ENCODE measurements at places on chromosomes 5 and 9. TPM values are rescaled to one million over a fixed set of nuclear protein-coding genes. Genes with fewer than 3 reads are reported as not detected.

DNA sequence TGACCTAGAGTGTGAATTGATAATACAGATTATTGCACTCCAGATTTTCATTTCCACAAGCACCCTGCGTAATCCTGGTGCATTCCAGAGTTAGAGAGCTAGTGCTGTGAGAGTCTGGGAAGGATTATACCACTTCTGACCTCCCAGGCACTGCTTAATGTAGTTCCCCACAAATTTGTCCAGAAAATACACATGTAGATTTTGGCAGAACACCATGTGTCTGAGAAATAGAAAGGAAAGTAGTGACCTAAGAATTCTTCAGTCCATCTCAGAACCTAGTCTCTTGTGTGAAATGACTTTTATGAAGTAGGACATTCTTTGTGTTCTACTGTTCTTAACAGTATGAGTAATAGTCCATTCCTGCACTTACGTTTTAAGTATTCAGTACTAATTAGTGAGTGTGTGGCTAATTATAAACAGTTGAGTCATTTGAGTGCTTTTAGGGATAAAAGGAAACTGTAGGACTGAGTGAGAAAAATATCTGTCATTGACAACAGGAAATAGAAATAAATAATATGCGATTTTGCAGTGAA lies 27.8 kb upstream of the PTPDC1 start:
- no peak for DNase-seq

GRCh38 chr9:87677776-87678587 lies 47.9 kb upstream of the CTSL start:
- DNase-seq, result no peak

DNA sequence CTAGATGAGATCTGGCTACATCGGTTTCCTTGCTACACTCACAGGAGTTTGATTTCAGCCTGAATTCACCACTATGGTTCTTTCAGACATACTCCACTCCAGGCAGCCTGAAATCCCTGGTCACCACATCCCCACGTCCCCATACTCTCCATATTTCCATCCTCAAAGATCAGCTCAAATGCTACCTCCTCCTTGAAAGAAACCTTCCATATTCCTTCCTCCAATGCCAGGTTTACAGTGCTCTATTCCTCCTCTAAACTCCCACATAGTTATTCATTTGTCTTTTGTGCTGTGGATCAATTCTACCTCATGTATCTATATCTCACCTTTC lies 151.7 kb downstream of the GLIS3 start:
- DNase-seq, result no peak

DNA sequence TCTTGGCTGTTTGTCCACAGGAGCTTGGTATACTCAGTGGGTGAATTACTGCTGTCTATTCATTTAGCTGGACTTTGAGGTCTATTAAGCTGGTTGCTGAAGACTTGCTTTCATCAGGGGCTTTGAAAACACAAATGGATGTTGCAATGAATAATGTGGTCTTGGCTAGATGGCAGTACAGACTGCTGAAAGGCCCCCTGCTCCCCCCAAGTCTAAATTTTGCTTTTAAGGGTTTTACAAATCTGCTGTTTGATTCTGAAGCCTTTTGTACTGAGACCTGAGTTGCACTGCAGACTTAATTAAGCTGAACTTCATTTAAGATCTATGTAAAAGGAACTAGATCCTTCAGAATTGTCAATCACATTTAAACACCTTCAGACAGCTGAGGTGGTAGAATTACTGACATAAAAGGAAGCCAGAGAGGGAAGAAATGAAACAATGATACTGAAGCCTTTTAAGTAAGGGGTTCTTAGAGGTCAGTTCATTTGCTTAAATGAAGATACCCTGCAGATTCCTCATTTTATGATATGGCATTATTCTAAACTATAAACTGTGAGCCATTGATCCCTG lies 37.3 kb downstream of the KCTD16 start:
- DNase-seq, result no peak

- peak; percentile 82 for DNase-seq
Observed at GRCh38 chr5:126525630-126526245, 69.3 kb downstream of the ALDH7A1 start.

GRCh38 chr9:123407217-123407851 lies 51.3 kb downstream of the CRB2 start:
- peak; percentile 13 for DNase-seq

DNA sequence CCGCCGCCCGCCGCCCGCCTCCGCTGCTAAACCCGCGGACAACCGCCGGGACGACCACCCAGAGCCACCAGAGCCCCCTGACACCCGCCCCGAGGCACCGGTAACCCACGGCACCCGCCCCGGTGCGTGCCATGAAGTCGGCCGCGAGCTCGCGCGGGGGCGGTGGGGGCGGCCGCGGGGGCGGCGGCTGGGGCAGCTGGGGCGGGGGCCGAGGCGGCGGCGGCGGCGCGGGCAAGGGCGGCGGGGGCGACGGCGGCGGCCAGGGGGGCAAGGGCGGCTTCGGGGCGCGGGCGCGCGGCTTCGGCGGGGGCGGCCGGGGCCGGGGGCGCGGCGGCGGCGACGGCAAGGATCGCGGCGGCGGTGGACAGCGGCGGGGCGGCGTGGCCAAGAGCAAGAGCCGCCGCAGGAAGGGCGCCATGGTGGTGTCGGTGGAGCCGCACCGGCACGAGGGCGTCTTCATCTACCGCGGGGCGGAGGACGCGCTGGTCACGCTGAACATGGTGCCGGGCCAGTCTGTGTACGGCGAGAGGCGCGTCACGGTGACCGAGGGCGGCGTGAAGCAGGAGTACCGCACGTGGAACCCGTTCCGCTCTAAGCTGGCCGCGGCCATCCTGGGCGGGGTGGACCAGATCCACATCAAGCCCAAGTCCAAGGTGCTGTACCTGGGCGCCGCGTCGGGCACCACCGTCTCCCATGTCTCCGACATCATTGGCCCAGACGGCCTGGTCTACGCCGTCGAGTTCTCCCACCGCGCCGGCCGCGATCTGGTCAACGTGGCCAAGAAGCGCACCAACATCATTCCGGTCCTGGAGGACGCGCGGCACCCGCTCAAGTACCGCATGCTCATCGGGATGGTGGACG lies 499 bp downstream of the FBLL1 start:
- no peak for DNase-seq

DNA sequence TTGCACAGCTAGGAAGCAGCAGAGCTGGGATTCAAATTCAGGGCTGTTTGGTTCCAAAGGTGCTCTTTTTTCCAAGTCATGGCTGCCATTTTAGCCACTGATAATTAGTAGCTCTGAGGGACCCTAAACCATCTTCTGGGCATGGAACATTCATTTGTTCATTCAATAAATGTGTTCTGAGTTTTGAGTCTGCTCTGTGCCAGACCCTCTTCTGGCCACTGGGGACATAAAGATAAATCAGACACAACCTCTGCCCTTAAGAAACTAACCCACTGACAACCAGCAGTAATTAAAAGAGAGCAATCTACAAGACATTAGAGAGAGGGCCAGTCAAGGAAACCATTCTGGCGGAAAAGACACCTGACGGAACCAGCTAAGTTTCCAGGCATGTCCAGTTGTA lies 2.0 kb upstream of the CPEB4 start:
- DNase-seq, result no peak

ISL1 gene
- total RNA-seq, result not detected

MYMK gene
- not detected for total RNA-seq

FGFR4 gene
- 0.92 TPM for total RNA-seq

All from left cardiac atrium (tissue), 4 donors.